GM13976 (cell line): ENCODE measurements at places on chromosomes 12 and 14.

DNA sequence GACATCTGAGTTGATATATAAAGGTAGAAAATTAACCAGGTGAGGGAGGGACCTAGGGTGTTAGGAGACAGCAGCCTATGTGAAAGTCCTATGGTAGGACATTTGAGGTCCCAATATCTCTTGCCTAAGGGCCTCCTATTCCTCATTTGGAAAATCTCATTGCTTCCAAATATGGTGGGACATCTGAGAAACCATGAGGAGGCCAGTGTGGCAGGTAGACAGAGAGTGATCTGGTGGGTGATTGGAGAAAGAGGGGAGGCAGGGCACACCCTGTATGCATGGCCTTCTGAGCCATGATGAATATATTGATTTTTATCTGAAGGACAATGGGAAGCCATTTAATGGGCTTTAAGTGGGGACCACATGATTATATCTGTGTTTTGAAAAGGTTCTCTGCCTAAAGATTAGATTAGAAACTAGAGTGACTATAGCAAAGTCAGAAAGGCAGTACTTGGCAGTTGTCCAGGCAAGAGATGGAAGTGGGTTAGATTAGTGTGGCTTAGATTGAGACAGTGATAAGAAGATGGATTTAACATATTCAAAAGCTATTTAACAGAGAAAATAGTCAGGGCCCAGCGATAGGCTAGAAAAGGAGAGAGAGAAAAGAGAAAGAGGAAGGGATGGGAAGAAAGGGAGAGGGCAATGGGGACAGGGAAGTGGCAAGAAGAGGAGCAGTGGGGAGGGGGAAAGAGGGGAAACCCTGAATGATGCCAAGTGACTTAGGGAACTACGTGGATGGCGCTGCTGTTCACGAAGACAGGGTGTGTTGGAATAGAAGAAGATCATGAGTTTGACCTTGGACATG is 237.2 kb upstream of the SRRM4 start:
- no peak for DNase-seq

DNA sequence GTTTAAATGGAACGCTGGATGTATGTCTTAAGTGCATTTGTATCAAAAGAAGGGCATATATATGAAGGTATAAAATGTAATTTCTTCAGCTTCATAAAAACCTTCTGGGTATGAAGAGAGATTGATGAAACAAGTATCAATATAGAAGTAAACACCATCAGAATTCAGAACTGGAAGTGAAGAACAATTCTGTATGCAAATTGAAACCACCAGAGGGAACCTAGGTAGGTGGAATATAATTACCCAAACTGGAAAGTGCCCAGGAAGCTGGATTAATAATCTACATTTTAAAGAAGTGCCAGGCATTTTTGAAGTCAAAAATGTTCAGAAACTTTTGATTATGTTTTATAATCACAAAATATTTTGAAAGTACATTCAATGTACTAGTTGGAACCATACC is 336.2 kb upstream of the GARIN6 start:
- DNase-seq: no peak

GRCh38 chr12:120677765-120678473 is 9.0 kb upstream of the MLEC start:
- DNase-seq: peak; percentile 70

DNA sequence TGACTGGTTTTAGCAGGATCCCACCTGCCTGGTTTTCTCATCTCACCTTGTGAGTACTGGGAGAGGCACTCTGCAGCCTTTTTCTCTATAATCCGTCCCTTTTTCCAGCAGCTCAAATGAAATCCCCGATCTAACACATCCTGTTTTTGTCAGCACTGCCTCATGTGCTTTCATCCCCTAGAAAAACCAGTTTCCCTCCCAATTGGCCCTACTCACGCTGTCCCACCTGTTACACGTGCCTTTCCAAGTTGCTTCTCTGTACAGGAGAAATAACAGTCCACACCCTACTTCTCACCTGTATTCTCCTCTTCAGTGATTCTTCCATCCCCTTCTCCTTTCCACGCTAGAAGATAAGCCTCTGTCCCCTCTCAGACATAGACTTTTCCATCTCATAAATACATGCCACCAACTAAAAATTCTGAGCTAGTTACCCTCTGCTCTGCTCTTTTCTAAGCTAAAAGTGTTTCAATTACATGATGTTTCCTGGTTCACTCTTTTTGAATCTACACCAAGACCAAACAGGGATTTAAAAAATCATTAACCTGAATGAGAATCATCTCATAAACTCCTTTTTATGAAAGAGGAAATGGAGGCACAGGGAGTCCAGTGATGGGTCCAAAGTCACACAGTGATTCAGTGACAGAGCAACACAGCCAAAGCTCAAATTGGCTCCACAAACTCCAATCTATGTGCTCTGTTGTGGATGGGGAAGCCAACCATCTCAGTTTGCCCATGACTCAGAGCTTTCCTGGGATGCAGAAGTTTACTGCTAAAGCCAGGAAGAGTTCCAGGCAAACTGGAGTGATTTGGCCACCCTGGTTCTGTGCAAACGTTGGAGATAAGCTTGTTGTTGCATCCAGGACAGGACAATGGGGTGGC is 240.0 kb upstream of the TMEM132C start:
- DNase-seq: no peak

- DNase-seq: no peak
These were observed 300.9 kb upstream of the SRRM4 start for GRCh38 chr12:118680356-118680963.

DNA sequence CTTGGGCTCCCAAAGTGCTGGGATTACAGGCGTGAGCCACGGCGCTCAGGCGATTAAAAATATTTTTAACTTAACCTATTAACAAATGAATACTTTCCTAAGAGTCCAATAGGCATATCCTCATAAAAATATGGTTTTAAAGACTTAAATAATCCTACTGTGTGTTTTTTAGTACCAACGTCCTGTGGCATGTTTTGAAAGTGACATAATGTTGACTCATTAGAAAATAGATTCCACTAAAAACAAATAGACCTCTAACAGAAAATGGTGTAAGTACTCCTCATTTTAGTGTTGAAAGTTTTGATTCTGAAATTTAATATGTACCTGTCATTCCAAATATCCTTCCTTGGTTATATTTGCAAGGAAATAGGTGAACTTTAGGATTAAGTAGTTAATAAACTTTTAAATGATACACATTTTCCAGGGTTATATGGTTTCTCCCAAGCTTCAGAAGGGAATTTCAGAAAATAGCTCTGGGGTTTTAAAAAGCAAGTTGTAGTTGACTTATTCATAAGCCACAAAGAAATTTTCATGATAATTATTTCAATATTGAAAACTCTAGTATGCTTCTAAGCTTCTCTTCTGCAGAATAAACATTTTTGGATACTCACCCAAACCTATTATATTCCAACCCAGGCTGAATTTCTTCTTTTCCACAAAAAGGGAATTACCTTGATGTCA is 12.1 kb upstream of the LUM start:
- DNase-seq: no peak

- DNase-seq: no peak
These were observed 4.0 kb upstream of the SLC22A17 start for GRCh38 chr14:23356662-23357061.

GRCh38 chr14:94654071-94654861 is 42.1 kb downstream of the SERPINA3 start:
- DNase-seq: no peak

GRCh38 chr14:32560209-32560857 is 231.2 kb downstream of the AKAP6 start:
- peak; percentile 45 for DNase-seq

DNA sequence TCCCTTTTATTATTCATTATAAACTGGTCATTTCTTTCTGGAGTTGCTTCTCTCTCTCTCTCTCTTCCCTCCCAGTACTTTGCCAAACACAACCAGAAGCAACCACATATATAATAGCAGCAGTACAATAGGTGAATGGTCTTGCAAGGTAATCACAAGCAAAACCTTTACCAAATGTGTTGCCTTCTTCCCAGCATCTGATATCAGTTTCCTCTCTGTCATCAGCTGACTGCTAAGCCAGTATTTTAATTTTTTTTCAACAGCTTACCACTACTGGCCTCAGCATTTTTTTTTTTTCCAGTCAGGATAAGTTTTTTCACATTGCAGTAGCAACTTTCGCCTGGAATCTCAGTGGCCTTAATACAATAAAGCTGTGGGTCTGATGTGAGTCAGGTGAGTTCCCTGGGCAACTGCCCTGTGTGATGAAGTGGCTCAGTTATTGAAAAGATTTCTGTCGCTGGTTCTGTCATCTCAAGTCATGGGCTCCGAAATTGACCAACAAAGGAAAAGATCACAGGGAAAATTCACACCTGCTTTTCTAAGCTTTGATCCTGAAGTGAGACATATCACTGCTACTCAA is 282.5 kb upstream of the AMIGO2 start:
- no peak for DNase-seq

- DNase-seq: no peak
These were observed 27.4 kb downstream of the DNM1L start for GRCh38 chr12:32706335-32707024.

DNA sequence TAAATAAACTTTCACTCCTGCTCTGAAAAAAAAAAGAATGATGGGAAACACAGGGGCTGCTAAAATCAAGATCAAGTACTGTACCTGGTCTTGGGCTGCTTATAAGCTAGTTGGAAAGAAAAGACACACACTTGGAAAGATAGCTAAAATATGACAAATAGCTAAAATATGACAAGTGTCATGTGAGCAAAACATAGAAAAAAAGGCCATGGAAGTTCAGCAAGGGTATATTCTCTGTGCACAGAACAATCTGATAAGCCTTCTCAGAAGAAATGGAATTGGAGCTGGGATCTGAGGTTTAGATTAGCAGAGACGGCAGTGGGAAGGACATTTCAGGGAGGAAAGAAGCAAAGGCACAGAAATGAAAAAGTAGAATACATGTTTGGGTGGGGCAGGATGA is 126.2 kb upstream of the PMCH start:
- DNase-seq: no peak

GRCh38 chr12:131357185-131357747 is 353.6 kb upstream of the SFSWAP start:
- no peak for DNase-seq

- DNase-seq: peak; percentile 57
These were observed 35.1 kb upstream of the BATF start for GRCh38 chr14:75487155-75487671.

DNA sequence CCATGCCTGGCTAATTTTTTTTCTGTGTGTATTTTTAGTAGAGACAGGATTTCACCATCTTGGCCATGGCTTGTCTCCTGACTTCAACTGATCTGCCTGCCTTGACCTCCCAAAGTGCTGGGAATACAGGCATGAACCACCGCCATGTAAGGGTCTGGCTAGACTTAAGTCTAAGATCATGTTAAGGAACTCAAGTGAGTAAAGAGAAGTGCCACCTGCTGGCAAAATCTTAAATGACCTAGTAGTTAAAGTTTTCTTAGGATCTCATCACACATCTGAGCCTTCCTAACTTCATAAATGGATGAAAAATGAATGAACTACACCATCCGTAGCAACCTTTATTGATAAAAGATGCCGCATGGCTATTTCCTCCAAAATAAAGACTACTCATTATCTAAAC is 1.7 kb upstream of the C12orf56 start:
- DNase-seq: peak; percentile 49

DNA sequence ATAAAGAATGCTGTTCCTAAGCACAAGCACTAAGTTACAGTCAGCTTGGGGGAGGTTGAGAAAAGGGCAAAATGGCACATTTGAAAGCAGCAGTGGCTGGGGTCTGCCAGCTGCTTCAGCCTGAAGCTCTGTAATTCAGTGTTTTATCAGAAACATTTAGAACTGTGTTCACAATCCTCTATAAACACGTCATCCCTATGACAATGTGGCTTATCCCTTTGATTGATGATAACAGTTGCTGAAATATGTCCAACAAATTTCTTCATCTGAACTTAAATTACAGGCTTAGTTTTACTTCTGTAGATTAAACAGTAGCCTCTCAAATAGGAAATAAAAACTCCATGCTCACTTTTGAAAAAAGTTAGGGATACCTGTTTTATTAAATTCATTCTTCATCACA is 108.8 kb downstream of the VEZT start:
- DNase-seq: no peak

GRCh38 chr12:26195641-26196420 is 458 bp downstream of the SSPN start:
- peak; percentile 48 for DNase-seq

DNA sequence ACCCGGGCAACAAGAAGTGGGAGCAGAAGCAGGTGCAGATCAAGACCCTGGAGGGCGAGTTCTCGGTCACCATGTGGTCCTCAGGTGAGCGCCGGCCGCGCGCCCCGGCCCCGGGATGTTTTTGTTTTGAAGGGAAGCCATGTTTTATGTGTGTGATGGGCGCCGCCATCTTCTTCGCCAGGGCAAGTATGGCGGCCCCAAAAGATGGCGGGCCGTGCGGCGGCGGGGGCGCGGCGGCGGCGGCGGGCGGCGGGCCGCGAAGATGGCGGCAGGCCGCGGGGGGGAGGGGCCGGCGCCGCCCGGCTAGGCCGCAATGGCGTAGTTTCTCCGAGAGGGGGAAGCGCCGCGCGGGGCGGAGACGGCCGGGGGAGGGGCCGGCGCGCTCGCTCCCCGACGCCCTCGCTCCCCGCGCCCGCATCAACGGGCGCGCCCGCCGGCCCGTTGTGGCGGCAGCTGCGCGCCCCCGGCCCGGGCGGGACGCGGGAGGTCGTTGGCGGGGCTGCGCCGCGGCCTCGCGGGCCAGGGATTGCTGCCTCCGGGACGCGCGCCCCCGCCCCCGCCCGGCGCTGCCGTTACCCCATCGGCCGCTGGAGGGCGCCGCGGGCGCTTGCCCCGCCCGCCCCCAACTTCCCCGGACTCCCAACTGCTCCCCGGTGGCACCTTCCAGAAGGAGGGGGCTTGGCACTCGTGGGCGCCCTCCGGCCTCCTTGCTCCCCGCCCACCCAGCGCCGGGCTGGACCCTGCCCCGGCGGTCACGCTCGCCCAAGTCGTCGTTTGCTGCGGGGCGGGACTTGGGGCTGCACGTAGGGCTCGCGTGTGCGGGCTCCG is 1.1 kb downstream of the YY1 start:
- DNase-seq: peak; percentile 90

- no peak for DNase-seq
These were observed 335.6 kb downstream of the SYT1 start for GRCh38 chr12:79200176-79200575.

GRCh38 chr14:68886109-68886434 is 93.0 kb downstream of the ACTN1 start:
- no peak for DNase-seq

DNA sequence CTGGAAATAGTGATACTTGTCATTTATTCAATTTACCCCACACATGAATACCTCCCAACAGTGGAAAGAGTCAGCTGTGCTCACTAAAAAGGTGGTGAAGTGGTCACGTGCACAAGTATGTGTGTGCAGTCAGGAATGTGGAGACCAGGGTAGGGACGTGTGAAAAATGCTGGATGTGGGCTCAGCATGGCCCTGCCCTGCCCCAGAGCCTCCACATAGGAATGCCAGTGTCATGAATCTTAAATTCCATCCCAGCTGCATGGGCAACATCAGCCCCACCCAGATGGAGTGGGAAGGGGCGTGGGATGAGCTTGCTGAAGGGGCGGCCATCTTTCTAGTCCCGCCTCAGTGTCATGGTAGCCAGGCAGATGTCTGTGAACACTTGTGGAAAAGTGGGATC is 87.7 kb downstream of the C12orf75 start:
- no peak for DNase-seq

GRCh38 chr12:111777345-111778045 is 10.8 kb downstream of the ALDH2 start:
- DNase-seq: no peak

DNA sequence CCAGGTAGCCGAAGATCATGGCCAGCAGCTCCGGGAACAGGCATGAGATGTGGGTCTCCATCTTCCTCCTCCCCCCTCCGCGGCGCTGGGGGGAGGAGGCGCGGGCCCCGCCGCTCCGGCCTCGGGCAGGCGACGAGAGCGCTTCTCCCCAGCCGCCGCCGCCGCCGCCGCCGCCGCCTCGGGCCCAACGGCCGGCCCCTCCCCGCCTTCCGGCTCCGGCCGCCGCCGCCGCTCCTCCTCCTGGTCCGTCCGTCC is 448 bp downstream of the FBXL14 start:
- DNase-seq: peak; percentile 84
